A172 (cell line): ENCODE measurements at places on chromosomes 4 and X. TPM values are rescaled to one million over a fixed set of nuclear protein-coding genes. Genes with fewer than 3 reads are reported as not detected.

- DNase-seq = no peak
Measured at GRCh38 chrX:48468247-48468671, 1.8 kb downstream of the SLC38A5 start.

GRCh38 chr4:142120921-142121320 lies 484.5 kb downstream of the IL15 start:
- DNase-seq = no peak

GRCh38 chr4:184649971-184650855 lies 675 bp downstream of the PRIMPOL start:
- peak; percentile 39 for DNase-seq

DNA sequence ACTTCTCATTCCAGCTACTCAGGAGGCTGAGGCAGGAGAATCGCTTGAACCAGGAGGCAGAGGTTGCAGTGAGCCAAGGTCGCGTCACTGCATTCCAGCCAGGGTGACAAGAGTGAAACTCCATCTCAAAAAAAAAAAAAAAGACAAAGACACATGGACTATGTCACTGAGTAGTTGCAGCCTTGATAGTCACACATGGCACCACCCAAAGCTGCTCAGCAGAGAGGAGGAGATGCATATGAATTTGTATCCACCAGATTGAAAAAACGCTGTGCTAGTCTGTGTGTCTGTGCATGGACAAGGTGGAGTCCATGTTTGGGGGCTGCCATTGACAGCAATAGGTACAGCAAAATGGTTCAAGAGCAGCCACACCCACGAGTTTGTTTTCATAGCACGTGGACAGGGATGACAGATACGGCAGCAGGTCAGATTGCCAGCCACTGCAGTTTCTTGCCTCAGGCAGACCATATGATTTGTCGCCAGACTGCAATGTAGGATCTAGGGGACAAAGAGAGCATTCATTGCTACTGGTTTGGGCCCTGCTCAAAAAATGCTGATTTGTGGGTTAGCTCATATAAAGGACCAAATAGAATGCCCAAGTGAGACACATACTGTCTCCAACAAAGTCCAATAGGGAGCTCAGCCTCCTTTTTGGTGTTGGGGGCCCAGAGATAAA lies 89.9 kb downstream of the CEP135 start:
- no peak for DNase-seq

- no peak for DNase-seq
Measured at GRCh38 chrX:117835034-117835433, 281.6 kb downstream of the KLHL13 start.

GRCh38 chr4:56183344-56183959 lies 203.8 kb downstream of the AASDH start:
- DNase-seq = no peak

GRCh38 chr4:61638591-61638990 lies 438.5 kb downstream of the ADGRL3 start:
- DNase-seq = no peak

- DNase-seq = no peak
Measured at GRCh38 chr4:18508786-18509185, 487.2 kb upstream of the LCORL start.

DNA sequence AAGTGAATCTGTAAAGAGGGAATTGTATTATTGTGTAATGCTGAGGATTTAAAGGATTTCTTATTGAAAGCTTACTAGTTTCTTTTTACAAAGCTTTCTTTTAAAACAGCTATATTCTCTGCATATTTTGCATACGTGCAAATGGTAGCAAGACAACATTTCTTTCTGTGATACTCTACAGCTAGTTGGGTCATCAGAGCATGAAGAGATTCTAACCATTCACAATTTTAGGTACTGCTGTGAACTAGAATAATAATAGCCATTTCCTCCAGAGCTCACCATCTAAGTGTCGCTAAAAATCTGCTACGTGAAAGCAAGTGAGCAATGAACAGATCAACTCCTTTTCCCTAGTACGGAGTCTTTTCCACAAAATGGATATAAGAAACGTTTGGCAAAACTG lies 37.3 kb downstream of the ARHGAP6 start:
- DNase-seq = no peak

GRCh38 chr4:147794787-147795413 lies 63.0 kb downstream of the ARHGAP10 start:
- no peak for DNase-seq

- DNase-seq = peak; percentile 90
Measured at GRCh38 chr4:122798101-122798500, 28.5 kb upstream of the FGF2 start.

GRCh38 chr4:108361446-108361820 lies 192.7 kb upstream of the LEF1 start:
- no peak for DNase-seq

The PPP1R2C gene
- total RNA-seq = not detected in 2 replicates

The NDUFB11 gene
- 85.8 and 120 TPM in 2 replicates for total RNA-seq

The DCAF12L1 gene
- not detected in 2 replicates for total RNA-seq

The FAM53A gene
- 4.1 and 6.0 TPM in 2 replicates for total RNA-seq
